Type B pancreatic cell (in vitro differentiated cells): ENCODE measurements at places on chromosomes 3 and 15. TPM values are rescaled to one million over a fixed set of nuclear protein-coding genes. Genes with fewer than 3 reads are reported as not detected.

The UNC13C gene
- 1.3 and 3.7 TPM in 2 replicates for total RNA-seq

The CFAP44 gene
- 7.6 and 11.6 TPM in 2 replicates for total RNA-seq

The CCR9 gene
- total RNA-seq: not detected in 2 replicates

The ALDH1L1 gene
- 5.0 and 10.2 TPM in 2 replicates for total RNA-seq

DNA sequence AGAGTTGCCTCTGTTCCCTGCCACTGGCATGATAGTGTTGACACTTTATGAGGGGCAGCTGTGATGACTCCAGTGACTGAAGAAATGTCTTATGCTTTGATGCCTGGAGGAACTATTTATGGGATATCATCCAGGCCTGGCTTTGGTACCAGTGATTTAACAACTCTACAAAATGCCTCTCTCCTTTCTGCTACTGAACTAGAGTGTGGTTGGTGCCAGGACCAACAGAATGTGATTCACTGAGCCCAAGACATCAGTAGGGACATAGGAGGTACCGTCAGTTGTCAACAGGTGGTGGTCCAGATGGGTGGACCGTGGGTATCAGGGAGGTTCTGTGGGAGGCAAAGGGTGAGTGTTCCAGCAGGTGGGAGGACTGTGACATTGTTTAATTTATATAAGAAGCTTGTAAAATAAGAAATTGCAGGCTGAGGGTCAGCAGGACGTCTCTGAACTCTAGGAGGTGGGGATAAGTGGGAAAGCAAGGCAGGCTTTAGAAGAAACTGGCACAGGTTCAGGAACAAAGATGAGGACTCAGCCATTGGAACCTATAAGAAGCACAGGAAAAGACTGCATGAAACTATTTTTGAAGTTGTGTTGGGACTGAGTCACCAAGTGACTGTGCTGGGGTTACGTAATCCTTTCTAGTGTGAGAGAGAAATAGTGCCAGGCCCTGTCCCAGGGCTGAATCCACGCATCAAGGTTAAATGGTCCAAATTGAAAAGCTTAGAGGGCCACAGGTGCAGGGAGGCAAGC is 28.5 kb upstream of the SLC7A14 start:
- DNase-seq: no peak
- H3K4me1 ChIP-seq: peaks cover 6% of the 10 kb centered on the region
- no peak overlapping the region for H3K27ac ChIP-seq
- H3K4me3 ChIP-seq: no peak overlapping the region
- no peaks in the 10 kb centered on the region for H3K27me3 ChIP-seq

GRCh38 chr3:52841211-52841980 is 6.6 kb upstream of the MUSTN1 start:
- DNase-seq: no peak
- H3K4me1 ChIP-seq: peaks cover 7% of the 10 kb centered on the region
- H3K36me3 ChIP-seq: peaks cover 11% of the 10 kb centered on the region
- H3K27me3 ChIP-seq: no peaks in the 10 kb centered on the region

- no peak for DNase-seq
- H3K27ac ChIP-seq: no peak overlapping the region
- H3K4me1 ChIP-seq: no peaks in the 10 kb centered on the region
- no peaks in the 10 kb centered on the region for H3K27me3 ChIP-seq
- H3K36me3 ChIP-seq: no peaks in the 10 kb centered on the region
These were observed 61.4 kb upstream of the MYRIP start for GRCh38 chr3:39748002-39748401.

- H3K27ac ChIP-seq: no peak overlapping the region
- H3K4me1 ChIP-seq: peaks cover 18% of the 10 kb centered on the region
- no peak for DNase-seq
- no peaks in the 10 kb centered on the region for H3K27me3 ChIP-seq
- no peak overlapping the region for H3K4me3 ChIP-seq
These were observed 55.1 kb downstream of the LARS2 start for GRCh38 chr3:45443459-45443858.
